Activated CD8-positive, alpha-beta memory T cell treated with anti-CD3 and anti-CD28 coated beads for 4 hours (primary cell): ENCODE measurements at places on chromosomes 1 and 21.

GRCh38 chr1:56645677-56646305, 677 bp downstream of the PRKAA2 start:
- no peak for DNase-seq

DNA sequence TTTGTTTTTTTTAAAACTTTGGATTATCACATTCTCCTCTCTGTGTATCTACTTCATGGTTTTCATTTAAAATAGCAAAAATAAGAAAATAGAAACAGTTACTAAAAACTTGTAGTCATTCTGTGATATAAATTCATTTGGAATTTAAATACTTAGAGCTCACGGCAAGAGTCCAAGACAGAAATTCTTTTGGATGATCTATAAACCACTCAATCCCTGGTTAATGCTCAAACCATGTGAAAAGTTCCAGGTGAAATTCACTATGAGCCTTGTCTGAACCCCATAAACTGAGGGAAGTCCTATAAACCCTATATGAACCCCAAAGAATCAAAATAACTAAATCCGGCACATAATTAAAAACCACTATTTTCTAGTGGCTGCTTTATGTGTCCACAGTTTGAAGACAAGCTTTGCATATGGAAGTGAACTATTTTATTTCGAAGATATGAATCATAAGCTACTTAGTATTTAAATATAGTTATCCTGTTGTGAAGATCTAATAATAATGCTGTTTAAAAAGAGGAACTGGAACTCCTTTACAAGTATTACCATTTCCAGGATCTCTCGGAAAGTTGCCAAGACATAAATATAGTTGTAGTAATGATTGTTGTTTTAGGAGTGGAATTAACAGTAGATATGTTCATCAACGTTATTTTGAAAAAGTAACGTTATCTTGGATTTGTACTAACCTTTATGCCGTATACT, 163.5 kb downstream of the NFIA start:
- no peak for DNase-seq

DNA sequence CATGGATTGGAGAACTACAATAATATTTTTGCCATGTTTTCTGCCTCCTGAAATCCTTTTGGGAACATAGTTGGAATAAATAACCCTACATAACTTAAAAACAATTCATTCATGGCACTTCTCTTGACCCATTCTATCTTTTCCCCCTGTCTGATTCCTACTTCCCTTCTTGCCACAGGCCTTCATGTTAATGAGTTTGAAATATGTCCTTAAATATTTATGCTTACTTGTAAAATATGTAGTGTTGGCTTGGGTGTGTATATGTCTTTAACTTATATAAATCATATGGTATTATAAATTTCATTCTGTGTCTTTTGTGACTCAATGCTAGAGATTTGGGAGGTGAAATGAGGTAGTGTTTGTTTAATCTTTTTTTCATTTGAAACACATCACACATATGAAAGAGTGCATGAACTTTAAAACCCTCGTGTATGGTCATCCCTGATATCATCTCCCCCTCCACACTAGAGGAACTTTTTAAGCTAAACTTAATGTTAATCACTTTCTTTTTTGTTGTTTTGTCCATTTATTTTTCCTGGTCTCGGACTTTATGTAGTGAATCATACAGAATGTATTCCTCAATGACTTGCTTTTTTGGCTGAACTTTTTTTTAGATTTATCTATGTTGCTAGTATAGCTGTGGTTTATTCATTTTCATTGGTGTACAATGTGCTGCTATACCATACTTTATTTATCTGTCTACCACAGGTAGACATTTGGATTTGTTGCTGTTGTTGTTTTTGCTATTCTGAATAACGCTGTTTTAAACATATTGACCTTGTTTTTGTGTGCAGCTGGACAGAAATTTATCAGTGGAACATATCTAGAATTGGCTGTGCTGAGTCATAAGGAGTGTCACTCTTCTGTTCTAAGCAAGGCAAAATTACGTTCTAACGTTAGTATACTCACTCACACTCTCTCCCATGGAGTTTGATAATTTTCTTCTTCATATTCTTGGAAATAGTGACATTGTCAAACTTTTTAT, 441.6 kb downstream of the PLPP3 start:
- no peak for DNase-seq

DNA sequence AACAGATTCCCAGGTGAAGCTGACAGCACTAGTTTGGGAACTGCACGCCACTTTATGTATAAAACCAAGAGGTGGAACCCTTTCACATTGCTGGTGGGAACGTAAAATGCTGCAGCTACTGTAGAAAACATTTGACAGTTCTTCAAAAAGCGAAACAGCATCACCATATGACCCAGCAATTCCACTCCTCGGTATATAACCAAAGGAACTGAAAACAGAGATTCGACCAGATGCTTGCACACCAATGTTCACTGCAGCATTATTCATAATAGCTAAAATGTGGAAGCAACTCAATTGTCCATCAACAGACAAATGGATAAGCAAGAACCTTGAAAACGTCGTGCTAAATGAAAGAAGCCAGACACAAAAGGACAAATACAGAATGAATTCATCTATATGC, 17.5 kb downstream of the RSPH1 start:
- DNase-seq = no peak

- no peak for DNase-seq
Observed at GRCh38 chr1:63623952-63624351, 30.7 kb downstream of the PGM1 start.

GRCh38 chr1:54681358-54681757, 34.3 kb upstream of the TTC4 start:
- DNase-seq = no peak

GRCh38 chr1:21927533-21928237, 9.4 kb downstream of the HSPG2 start:
- DNase-seq = no peak

- DNase-seq = no peak
Observed at GRCh38 chr1:47931395-47931794, 65.8 kb downstream of the TRABD2B start.

DNA sequence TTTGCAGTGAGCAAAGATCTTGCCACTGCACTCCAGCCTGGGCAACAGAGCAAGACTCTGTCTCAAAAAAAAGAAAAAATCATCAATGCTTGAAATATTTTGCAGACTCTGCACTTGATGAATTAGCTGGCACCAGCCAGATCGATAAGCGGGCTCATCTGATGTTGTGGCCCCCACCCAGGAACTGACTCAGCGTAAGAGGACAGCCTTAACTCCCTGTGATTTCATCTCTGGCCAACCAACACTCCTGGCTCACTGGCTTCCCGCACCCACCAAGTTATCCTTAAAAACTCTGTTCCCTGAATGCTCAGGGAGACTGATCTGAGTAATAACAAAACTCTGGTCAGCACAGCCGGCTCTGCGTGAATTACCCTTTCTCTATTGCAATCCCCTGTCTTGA, 98.9 kb downstream of the SPSB1 start:
- no peak for DNase-seq

- no peak for DNase-seq
Observed at GRCh38 chr1:31900790-31901189, 37.4 kb downstream of the PTP4A2 start.

GRCh38 chr1:58883888-58884482, 100.1 kb upstream of the JUN start:
- DNase-seq = no peak

- no peak for DNase-seq
Observed at GRCh38 chr21:22244516-22244915, 1246.3 kb downstream of the NCAM2 start.

- no peak for DNase-seq
Observed at GRCh38 chr1:180028864-180029263, 74.3 kb downstream of the CEP350 start.

- no peak for DNase-seq
Observed at GRCh38 chr1:77802026-77802425, 22.6 kb downstream of the MIGA1 start.

GRCh38 chr1:172843444-172843843, 184.5 kb downstream of the FASLG start:
- no peak for DNase-seq

GRCh38 chr1:59900640-59901039, 25.9 kb downstream of the CYP2J2 start:
- no peak for DNase-seq

- DNase-seq = no peak
Observed at GRCh38 chr1:19433719-19433998, 51.7 kb downstream of the CAPZB start.

DNA sequence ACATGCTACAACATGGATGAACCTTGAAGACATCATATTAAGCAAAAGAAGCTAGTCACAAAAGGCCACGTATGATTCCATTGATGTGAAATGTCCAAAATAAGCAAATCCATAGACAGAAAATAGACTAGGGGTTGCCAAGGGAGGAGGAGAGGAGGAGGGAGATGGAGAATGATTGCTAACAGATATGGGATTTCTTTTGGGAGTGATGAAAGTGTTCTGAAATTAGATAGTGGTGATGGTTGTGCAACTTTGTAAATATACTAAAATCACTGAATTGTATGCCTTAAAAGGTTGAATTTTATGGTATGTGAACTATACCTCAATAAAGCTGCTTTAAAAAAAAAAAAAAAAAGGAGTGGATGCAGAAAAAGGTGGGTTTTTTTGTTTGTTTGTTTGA, 7.6 kb downstream of the CLSTN1 start:
- no peak for DNase-seq
